ENCODE measurements at places on chromosomes 3 and 15.

DNA sequence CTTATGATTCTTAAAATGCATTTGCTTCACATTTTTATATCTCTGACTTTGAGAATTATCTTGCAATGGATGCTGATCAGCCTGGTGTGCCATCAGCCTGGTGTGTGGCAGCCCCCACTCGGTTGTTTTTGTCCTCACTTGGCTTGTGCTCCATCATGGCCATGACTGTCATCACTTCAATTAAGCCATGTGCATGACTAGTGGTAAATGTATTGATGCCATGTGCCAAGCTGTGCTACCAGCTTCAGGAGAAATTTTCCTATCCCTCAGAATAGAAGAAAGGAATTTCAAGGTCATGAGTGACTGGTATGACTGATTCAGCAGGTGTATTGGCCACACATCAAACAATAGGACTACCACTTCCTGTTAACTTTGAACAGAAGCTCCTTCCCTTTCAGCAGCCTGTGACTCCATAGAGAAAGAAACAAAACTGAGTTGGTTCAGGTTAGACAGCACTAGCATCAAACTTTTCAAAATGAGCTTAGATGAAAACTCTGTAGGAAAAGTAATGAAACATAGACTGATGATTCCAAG is 251.7 kb downstream of the GRM7 start:
- no peak for DNase-seq

- no peak for DNase-seq
These were observed 12.0 kb upstream of the CTXND1 start for GRCh38 chr15:80264031-80264430.

GRCh38 chr15:31034152-31034551 is 42.7 kb upstream of the MTMR10 start:
- DNase-seq = no peak

DNA sequence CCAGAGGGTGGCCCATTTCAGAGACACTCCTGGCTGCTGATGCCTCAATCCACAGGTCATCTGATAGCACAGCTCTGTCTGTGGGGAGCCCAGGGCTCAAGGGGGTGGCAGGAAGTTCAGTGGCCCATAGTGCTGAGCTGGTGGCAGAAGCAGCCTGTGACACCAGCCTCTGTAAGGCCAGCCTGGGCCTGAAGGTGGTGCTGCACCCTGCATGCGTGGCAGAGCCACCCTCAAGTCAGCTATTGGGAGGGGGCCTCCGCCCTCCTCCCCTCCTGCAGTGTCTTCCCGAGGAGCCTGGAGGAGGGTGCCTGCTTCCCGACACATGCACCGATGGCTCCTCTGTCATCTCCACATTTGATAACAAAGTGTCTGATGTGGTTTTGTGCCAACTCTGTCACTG is 3.0 kb downstream of the PLA1A start:
- DNase-seq = peak; percentile 31

DNA sequence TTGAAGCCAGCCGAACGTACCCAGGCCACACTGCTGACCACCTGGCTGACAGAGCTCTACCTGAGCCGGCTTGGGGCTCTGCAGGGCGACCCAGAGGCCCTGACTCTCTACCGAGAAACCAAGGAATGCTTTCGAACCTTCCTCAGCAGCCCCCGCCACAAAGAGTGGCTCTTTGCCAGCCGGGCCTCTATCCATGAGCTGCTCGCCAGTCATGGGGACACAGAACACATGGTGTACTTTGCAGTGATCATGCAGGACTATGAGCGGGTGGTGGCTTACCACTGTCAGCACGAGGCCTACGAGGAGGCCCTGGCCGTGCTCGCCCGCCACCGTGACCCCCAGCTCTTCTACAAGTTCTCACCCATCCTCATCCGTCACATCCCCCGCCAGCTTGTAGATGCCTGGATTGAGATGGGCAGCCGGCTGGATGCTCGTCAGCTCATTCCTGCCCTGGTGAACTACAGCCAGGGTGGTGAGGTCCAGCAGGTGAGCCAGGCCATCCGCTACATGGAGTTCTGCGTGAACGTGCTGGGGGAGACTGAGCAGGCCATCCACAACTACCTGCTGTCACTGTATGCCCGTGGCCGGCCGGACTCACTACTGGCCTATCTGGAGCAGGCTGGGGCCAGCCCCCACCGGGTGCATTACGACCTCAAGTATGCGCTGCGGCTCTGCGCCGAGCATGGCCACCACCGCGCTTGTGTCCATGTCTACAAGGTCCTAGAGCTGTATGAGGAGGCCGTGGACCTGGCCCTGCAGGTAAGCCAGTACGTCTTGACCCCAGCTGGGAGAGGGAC is 6.2 kb downstream of the VPS18 start:
- DNase-seq = no peak

All from activated CD8-positive, alpha-beta T cell treated with anti-CD3 and anti-CD28 coated beads, Interleukin-2, amount 10 ng/mL, durations not matched to agents 7 days and 5 days (primary cell).